ENCODE measurements at places on chromosomes 12 and 14.
A peak's percentile ranks its signal among the peaks of the same experiment; 100 is the strongest.

- no peak for DNase-seq
Measured at GRCh38 chr14:102217987-102218421, 78.3 kb downstream of the WDR20 start.

- no peak for DNase-seq
Measured at GRCh38 chr12:107144990-107145389, 51.6 kb upstream of the CRY1 start.

DNA sequence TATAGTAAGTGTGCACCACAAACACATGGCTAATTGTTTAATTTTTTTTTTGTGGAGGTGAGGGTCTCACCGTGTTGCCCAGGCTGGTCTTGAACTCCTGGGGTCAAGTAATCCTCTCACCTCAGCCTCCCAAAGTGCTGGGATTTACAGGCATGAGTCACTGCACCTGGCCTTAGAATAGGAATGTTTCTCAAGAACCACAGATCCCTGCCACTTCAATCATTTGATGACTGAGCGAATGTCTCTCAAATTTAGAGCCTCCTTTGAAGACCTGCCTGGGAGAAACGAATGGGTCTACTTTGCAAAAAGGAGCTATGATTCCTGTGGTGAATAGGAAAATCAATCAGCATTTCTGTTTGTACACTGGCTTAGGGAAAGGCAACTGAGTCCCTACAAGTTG, 33.5 kb upstream of the CHST11 start:
- no peak for DNase-seq

DNA sequence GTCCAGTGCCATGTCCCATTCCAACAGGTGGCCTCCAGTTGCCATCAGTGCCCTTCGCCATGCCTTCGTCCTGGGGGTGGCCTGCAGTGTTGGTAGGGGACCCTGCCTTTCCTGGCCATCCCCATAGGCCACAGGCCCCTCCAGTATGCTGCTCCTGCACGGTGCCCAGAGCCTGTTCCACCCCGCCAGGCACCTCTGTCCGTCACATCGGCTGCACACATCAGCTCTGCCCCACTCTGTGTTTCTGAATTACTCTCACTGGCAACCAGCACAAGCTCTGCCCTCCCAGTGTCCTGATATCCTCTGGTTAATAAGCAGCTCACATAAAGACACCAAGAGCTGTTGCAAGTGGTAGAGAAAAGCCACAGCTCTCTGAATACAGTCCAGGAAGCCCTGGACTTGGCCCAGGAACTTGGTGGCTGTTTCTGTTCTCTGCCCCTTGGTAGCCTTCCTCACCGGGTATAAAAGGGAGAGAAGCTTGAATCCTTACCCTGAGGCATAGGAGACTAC, 31.3 kb upstream of the ATP2A2 start:
- DNase-seq: no peak

GRCh38 chr14:28012629-28013415, 753.8 kb upstream of the FOXG1 start:
- no peak for DNase-seq

DNA sequence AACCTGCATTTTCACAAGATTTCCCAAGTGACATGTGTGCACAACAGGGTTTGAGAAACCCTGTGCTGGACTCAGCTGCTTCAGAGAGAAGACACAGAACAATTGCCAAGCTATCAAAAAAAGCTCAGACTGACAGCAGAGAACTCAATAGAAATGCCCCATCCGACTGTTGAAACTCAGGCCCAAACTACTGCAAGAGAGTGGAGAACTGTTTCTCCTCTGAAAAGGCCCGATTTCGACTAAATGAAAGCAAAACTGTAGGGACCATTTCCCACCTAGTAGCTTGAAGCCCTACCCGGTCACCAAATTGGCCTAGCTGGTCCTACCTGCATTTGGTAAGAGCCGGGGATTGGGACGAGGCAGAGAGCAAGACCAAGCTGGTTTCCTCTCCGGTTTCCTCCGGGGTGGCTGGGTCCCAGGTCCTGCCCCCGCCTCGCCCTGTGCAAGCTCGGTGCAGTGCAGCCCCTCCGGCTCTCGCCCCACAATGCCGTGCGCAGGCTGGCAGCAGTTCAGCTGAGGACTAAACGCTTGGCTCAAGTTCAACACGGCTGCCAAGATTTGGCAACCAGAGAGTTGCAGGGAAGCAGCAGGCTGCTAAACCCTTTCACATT, 1180.6 kb downstream of the VRK1 start:
- peak; percentile 38 for DNase-seq

DNA sequence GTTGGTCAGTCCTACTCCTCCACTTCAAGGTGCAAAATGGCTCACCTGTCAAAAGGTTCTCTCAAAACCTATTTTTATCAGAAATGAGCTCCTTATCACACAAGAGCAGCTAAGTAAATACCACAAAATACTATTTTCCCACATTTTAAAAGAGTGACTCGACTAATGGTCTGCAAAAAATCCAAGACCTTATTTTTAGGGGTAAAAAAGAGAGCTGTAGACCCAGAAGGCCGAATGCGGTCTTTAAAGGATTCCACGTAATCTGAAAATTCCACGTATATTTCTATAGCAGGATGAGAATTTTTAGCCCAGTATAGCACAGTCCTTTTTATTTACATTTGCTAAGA, 3.8 kb downstream of the C14orf93 start:
- DNase-seq: no peak

DNA sequence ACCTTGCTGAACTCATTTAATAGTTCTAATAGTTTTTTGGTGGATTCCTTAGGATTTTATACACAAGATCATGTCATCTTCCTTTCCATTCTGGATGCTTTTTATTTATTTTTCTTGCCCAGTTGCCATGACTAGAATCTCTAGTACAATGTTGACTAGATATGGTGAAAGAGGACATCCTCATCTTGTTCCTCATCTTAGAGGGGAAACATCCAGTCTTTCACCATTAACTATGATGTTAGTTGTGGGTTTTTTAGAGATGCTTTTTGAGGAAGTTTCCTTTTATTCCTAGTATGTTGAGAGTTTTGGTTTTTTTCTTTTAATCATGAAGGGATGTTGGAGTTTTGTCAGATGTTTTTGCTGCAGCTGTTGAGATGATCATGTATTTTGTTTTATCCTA, 8.7 kb downstream of the ANKRD13A start:
- no peak for DNase-seq

DNA sequence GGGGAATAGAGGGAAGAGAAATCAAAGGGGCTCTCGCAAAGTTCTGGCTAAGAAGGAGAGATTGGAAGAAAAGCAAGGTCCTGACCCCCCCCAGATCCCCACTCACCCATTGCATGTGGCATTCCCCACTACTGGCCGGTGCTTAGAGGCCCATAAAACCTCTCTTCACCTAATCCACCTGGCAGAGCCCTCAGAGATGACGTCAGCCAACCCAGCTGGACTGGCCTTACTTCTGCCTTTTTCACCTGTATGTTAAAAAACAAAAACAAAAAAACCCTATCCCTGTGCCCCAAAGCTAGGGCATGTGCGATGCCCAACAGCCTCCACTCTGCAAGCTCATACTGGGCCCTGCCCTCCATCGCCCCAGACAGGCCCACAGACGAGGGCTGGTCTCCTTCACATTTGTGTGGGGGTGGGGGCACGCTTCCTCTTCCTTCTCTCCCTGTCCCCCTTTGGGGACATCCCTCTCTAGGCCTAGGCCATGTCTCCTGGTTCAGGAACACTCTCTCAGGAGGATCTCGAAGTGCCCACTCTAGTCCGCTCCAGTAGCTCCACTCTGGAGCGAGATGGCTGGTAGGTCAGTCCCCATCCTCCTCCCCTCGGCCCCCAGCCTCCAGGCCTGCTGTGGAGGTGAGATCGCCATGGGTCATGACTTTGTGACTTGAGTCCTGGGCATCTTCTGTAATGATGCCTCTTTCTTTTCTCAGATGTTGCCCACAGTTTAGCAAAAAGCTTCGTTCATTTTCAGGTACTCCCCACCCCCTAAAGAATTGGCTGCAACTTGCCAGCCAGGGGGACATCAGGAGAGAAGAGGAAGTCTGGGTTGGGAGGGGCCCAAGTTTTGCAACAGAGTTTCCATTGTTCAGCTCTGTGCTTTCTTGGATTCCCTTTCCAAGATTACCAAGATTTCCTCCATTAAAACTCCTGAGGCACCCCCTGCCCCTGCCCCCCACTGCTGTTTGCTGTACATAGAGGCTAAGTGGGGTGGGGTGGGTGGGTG, 37.0 kb downstream of the FIGNL2 start:
- DNase-seq: no peak

GRCh38 chr12:92029136-92029535, 116.5 kb downstream of the BTG1 start:
- no peak for DNase-seq

GRCh38 chr12:124852911-124853427, 10.7 kb downstream of the SCARB1 start:
- no peak for DNase-seq

DNA sequence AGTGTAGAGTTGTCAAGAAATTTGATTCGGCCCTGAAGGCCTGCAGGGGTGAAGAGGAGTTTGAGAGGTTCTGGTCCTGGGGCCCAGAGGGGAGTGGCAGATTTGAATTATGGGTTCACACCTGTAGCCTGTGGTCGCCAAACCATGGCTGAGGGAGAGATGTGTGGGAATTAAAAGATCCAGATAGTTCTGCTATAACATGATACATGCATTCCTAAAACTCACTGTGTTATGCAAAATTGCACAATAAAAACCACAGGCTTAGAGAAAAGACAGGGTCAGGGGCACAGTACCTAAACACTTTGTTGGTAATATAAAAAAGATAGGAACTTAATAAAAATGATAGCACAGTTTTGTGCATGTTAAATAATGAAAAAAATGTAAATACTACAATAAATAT, 106.2 kb downstream of the TMEM30B start:
- DNase-seq: no peak

- DNase-seq: no peak
Measured at GRCh38 chr12:124107351-124107750, 134.3 kb downstream of the ZNF664 start.

DNA sequence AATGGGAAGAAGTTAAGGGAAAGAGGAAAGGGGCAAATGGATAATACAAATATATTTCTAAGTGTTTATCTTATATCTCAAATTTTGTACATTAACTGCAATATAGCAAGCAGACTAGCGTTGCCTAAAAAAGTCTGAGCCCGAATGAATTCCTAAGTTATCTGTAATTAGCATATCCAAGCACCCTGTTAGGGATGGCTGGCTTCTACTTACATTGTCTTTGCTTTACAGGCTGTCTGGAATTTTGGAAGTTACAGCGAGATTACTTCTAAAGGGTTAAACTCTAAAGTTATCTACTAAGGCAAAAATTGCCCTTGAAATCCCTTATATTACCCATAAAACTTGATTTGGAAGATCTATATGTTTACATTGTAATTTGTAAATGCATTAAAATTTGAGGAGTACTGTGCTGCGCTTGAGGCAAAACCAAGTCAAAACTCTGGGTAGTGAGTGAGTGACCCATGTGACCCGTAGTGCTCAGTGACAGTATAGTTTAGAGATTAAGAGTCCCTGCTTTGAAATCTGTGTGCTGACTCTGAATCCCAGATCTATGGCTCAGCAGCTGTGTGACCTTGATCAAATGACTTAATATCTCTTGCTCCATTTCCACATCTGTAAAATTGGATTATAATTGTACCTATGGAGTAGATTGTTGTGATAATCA, 17.3 kb upstream of the LIN7A start:
- DNase-seq: no peak

GRCh38 chr14:76434220-76434619, 58.3 kb downstream of the ESRRB start:
- no peak for DNase-seq

- DNase-seq: no peak
Measured at GRCh38 chr14:86946446-86946845, 1046.5 kb downstream of the GALC start.

DNA sequence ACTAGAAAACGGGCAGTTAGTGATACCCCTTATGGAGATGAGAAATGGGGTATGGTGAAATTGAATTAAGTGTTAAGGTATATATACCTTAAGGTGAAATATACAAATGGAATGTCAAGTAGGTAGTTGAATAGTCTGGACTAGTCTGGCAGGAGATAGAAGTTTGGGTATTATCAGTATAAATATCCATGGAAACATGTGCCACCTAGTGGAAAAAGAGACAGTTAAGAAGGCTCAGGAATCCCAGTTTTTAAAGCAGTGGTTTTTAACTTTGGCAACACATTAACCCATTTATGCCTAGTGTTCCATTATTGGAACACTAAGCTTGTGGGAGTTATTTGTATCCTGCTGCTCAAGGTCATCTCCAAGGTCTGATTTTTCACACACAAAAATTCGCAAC, 38.6 kb upstream of the TPH2 start:
- DNase-seq: no peak

DNA sequence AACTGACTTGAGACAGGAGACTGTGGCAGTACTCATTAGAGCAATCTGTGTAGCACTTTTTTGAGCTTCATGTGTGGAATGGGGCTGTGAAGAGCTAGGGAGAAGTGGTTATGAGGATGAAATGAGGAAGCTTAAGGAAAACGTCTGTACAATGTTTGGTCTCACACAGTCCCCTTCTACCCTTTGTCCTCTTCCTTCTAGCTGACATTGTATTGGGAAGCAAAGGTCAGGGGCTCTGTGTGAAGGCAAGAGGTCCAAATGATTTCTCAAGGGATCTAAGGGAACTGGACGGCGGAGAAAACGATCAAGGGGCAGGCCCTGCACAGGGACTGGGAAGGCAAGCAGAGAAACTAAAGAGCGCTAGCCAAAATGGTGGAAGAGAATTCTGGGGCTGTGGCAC, 13.1 kb upstream of the CIPC start:
- DNase-seq: no peak

- no peak for DNase-seq
Measured at GRCh38 chr14:102760496-102761193, 16.6 kb upstream of the TRAF3 start.

GRCh38 chr12:19967431-19967830, 400.9 kb upstream of the PDE3A start:
- no peak for DNase-seq

DNA sequence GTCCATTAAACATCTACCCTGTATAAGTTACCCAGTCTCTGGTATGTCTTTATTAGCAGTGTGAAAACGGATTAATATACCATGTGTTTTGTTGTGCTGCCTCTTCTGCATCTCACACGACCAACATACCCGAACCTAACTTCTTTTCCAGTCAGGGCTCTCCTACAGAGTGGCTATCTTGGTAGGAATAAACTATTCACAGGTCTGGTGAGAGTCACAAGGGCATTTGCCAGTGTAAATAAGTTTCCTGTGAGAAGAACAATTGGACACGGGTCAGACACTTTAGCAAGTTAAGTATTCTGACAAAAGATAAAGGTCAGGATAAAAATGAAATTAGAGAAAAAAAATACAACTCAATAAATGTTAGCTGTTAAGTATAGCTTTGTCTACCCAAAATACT, 60.9 kb downstream of the MYF5 start:
- no peak for DNase-seq

GRCh38 chr14:101543814-101544213, 17.5 kb upstream of the DIO3 start:
- DNase-seq: no peak

GRCh38 chr14:74634964-74635363, 22.9 kb upstream of the LTBP2 start:
- no peak for DNase-seq

- DNase-seq: no peak
Measured at GRCh38 chr12:115146453-115146852, 462.5 kb upstream of the TBX3 start.

GRCh38 chr14:69955855-69956845, 76.9 kb downstream of the SMOC1 start:
- no peak for DNase-seq

Data from activated CD8-positive, alpha-beta memory T cell treated with anti-CD3 and anti-CD28 coated beads for 4 hours (primary cell).